ENCODE measurements at places on chromosomes 11 and 22.

GRCh38 chr22:42857845-42858481 lies 890 bp upstream of the ARFGAP3 start:
- DNase-seq: no peak

DNA sequence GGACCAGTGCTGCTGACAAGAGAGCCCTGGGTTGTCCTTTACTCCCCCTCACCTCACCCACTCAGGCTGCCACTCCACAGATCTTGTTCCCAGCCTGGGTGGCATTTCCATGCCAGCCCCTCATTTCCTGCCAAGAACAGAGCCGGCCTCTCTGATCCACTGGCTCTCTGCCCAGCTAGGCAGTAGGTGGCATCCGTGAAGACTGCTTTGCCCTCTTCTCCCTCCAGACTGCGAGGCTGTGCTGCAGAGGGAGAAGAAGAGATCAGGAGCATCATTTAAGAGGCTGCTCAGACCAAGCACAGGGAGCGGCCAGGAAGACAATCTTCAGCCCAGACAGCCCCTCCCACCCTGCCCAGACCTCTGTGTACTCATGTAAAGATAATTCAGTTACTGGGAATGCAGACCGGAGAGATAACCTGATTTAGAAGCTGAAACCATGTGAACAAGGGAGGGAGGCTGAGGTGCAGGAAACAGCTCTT lies 126.9 kb upstream of the NCAM1 start:
- DNase-seq: no peak

DNA sequence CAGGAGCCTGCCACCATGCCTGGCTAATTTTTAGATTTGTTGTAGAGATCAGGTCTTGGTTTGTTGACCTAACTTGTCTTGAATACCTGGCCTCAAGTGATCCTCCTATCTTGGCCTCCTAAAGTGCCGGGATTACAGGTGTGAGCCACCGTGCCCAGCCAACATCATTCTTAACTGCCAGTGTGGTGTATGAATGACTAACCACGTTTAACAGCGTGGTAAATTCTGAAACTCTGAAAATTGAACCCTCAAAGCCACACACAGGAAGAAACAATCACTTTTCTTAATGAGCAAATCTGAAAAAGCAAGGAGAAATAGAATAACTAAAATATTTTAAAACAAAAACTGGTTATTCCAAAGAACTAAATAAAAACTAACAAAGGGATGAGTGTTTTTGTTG lies 7.4 kb downstream of the TMEM9B start:
- DNase-seq: no peak

DNA sequence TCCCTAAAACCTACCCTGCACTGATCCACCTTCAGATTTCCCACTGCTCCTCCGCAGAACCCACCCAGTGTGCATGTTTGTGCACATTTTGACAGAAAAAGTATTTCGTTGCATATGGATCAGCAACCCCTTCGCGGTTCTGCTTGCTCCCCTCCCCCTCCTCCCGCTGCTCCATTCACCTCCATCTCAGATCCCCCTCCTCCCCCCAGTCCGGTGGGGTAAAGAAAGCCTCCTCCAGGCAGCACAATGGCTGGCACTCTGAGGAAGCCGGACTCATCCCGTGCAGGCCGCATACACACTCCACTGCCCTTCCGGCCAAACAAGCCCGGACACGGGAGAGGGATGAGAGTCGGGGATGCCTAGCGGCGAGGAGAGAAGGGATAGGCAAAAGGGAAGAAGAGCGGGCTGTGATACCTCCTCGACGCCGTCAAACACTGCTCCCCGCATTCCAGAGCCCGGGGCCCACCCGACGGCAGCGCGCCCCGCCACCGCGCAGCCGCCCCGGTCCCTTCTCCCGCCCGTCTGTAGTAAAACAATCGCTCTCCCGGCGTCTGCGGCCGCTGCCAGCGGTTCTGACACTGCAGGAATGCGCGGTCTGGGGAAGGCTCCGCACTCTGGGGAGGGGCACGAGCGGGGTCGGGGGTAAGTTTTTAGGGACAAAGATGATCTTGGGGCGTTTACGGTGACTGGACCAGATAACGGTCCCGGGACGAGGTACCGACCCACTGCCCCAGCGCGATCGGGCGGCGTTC lies 915 bp downstream of the FEZ1 start:
- no peak for DNase-seq

Data from activated CD4-positive, alpha-beta T cell treated with anti-CD3 and anti-CD28 coated beads, Interleukin-2, amount 50 U/mL, for 24 hours (primary cell).